ENCODE measurements at places on chromosomes 3 and 15.

GRCh38 chr3:15283702-15284101 lies 48.7 kb downstream of the SH3BP5 start:
- no peak for DNase-seq

DNA sequence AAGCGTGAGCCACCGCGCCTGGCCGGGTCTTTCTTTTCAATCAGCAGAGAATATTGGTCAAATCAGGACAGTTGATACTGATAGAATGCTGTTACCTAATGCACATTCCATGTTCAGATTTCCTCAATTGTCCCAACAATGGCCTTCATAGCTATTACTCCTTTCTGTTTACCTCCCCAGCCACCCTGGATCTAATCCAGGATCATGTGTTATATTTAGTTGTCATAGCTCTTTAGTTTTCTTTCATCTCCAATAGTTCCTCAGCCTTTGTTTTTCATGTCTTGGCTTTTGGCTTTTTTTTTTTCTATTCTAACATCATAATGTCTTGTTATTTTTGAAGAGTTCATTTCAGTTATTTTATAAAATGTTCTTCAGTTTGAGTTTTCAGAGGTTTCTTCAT lies 14.6 kb downstream of the USP3 start:
- DNase-seq, result no peak

GRCh38 chr15:67091980-67092677 lies 26.7 kb downstream of the SMAD3 start:
- no peak for DNase-seq

DNA sequence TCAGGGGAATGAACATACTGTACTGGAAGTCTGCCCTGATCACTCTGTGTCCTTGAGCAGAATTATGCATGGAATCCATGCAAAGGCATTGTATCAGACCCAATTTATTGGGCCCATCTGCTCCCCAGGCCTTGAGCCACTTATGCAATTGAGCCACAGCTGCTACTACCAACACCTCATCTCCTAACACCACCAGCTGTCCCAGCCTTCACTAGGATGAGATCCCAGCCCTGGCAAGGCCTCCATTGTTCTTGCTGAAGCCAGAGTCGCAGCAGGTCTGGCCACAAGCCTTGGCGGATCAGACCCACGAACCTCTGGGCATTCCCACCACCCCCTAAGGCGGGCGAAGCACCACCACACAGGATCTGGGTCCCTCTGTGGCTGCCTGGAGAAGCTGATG lies 9.2 kb upstream of the NME9 start:
- DNase-seq, result no peak

DNA sequence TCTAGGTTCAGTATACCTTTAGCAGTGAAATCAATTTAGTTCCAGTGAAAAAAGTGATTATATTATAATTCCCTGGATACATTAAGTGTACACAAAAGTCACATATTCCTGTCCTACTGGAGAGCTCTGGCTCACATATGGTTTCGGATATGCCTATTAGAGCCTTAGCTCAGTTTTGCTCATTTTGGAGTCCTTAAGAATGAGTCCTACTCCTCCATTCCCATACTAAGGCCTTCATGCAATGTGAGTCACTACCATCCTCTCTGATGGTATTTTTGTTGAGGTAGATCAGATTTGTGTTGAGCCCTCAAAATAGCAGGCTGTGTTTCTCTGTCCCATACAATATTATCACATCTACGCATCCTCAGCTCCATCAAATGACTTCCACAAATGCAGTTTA lies 294.2 kb upstream of the COL8A1 start:
- DNase-seq, result no peak

DNA sequence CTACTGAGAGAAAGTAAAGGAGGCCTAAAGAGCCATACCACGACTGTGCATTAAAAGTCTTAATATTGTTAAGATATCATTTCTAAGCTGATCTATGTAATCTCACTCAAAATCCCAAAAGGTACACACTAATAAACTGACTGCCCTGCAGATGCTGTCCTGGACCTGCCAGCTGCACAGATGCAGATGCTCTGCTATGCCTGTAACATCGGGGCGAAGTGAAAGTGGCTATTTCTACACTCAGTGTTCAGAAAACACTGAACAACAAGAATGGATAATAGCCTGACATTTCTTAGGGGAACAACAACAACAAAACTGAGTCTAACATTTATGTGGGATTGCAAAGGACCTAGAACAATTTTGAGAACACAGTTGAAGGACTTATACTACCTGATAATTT lies 31.9 kb downstream of the RAD18 start:
- DNase-seq, result no peak

- no peak for DNase-seq
Measured at GRCh38 chr3:25350725-25351114, 77.3 kb upstream of the RARB start.
